Activated T-cell treated with anti-CD3 and anti-CD28 coated beads, Interleukin-2, amount 50 U/mL, for 72 hours (primary cell): ENCODE measurements at places on chromosomes 3 and 15. TPM values are rescaled to one million over a fixed set of nuclear protein-coding genes. Genes with fewer than 3 reads are reported as not detected.

- H3K36me3 ChIP-seq = no peaks in the 10 kb centered on the region
- H3K27ac ChIP-seq = no peak overlapping the region
- H3K27me3 ChIP-seq = peaks cover 7% of the 10 kb centered on the region
- peaks cover 34% of the 10 kb centered on the region for H3K4me1 ChIP-seq
Measured at GRCh38 chr15:75198560-75199356, 2.9 kb upstream of the C15orf39 start.

DNA sequence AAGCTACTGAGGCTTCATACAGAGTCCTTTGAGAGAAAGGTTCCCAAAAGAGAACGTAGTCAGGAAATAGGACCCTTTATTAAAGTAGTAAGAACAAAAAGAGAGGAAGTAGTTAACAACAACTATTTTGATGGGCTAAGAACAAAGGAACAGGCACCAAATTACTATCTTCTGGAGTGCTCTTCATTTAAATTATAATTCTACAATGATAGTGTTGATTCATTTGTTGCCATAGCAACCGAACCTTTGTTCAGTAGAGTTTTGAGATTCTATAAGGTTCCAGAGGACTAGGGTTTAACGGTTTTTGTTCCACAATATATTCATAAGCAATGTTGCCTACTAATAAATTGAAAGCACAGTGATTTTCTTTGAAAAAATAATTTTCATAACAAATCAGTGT, 78.8 kb downstream of the CMSS1 start:
- DNase-seq = no peak
- no peaks in the 10 kb centered on the region for H3K27me3 ChIP-seq

GRCh38 chr3:193389335-193389734, 10.8 kb upstream of the ATP13A5 start:
- no peaks in the 10 kb centered on the region for H3K4me1 ChIP-seq
- no peaks in the 10 kb centered on the region for H3K36me3 ChIP-seq
- no peak overlapping the region for H3K27ac ChIP-seq
- DNase-seq = no peak

- no peaks in the 10 kb centered on the region for H3K27me3 ChIP-seq
- H3K36me3 ChIP-seq = no peaks in the 10 kb centered on the region
- peaks cover 18% of the 10 kb centered on the region for H3K4me1 ChIP-seq
- no peak for DNase-seq
- H3K27ac ChIP-seq = peak overlapping the region; percentile 30
- H3K4me3 ChIP-seq = no peak overlapping the region
Measured at GRCh38 chr3:189172668-189173419, 1.1 kb downstream of the TPRG1 start.

DNA sequence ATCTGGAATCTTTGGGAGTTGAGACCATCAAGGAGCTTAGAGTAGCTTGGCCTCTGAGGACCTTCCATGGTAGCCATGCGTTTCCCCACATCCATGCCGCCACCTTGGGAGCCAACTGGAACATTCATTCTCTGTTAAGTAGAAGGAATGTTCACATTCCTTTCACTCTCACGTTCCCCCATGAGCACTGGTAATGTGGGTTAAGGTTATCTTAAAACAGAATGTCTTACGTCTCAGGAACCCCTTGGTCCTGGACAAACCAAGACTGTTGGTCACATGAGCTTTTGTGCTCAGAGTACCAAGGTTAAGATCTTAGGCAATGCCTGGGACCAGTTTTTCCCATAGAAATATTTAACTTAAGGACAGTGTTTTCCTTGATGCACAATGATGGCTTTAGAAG, 211.7 kb upstream of the UBE2E1 start:
- no peaks in the 10 kb centered on the region for H3K36me3 ChIP-seq
- DNase-seq = no peak

DNA sequence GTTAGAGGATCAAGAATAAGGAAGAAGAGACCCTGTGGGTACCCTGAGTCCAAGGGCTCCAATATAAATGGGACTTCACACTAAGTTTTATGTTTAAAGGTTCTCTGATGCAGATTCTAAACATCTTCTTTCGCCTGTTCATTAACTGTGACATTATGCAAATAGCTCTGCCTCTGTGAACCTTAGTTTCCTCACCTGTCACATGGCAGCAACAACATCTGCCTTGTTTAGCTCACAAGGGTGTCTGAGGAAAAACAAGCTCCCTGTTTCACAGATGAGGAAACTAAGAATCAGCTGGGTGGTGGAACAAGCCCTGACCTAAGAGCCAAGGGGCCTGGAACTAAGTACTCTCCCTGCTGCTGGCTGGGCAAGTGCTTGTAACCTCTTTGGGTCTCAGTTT, 40.8 kb downstream of the GOLGA6L1 start:
- no peak overlapping the region for H3K4me3 ChIP-seq
- H3K27ac ChIP-seq = no peak overlapping the region
- H3K27me3 ChIP-seq = peaks cover 23% of the 10 kb centered on the region
- H3K36me3 ChIP-seq = no peaks in the 10 kb centered on the region

DNA sequence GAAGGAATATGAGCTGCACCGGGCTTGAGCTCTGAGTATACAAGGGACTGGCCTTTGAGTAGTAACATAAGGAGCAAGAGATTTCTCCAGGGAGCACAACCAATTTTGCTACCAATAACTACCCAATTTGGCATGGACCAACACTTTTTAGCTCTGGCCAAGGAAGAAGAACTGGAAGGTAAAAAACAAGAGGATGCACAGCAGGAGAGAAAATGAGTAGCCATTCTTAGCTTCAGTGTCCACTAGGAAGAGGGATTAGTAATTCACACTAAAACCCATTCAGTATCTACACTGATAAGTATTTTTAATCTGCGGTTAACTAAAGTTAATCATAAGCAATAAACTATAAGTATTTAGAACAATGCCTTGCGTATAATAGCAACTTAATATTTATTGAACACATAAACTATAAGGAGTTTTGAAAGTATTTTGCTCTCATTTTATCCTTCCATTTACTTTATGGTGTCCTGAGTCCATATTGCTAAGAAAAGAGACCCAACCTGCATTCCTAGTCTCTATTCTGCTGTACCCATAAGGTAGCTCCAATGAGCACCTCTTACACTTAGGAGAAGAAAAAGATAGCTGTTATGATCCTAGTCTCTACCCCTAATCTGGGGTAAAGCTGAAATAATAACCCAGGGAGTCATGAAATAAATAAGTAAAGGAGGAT, 268.9 kb downstream of the IGSF11 start:
- no peaks in the 10 kb centered on the region for H3K4me1 ChIP-seq
- no peak for DNase-seq
- no peaks in the 10 kb centered on the region for H3K27me3 ChIP-seq

GRCh38 chr3:126984391-126985131, 1.6 kb downstream of the PLXNA1 start:
- H3K27ac ChIP-seq = no peak overlapping the region
- H3K4me3 ChIP-seq = peak overlapping the region; percentile 64
- peaks cover 12% of the 10 kb centered on the region for H3K4me1 ChIP-seq

DNA sequence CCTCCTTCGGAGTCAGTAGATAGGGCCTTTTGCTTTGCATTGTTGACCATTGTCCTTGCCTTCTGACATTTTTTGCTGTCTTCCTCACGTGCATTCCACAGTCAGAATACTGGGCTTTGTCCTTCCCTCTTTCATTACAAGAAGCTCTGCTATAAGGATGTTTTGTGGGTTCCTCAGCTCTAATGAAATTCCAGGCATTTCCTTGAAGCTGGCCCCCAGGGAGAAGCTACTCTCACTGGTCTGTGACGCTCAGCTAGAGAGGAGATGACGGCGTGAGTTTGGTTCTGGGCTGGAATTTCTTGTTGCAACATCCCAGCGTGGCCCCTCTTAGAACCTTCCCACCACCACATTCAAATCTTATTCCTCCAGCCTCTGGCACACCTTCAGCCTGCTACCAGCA, 210.2 kb downstream of the TJP1 start:
- no peak overlapping the region for H3K4me3 ChIP-seq
- no peak for DNase-seq
- H3K36me3 ChIP-seq = no peaks in the 10 kb centered on the region
- no peak overlapping the region for H3K27ac ChIP-seq
- H3K27me3 ChIP-seq = peaks cover 17% of the 10 kb centered on the region

BOC gene
- 0.19 TPM for total RNA-seq

TUSC7 gene
- total RNA-seq = not detected

RHOA gene
- 468 TPM for total RNA-seq

- H3K36me3 ChIP-seq = no peaks in the 10 kb centered on the region
- DNase-seq = no peak
- H3K27ac ChIP-seq = no peak overlapping the region
- peaks cover 10% of the 10 kb centered on the region for H3K27me3 ChIP-seq
Measured at GRCh38 chr3:127542441-127542952, 48.0 kb downstream of the TPRA1 start.

DNA sequence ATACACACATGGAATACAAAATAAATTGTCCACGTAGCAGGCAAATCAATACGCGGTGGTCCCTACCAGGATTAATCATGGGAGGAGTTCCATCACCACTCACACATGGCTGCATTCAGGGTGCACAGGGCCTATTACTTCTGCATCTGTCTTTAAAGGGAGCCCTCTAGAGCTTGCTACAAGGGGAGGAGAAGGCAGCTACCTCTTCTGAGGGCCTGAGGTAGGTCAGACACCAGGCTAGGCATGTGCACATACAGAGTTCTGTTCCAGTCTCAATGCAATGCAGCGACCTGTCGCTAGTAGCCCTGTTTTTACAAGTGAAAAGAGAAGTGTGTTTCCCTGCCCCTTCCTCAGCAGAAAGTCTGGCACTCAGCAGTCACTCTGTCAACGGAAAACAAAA, 102.7 kb downstream of the ROBO2 start:
- H3K4me3 ChIP-seq = no peak overlapping the region
- H3K36me3 ChIP-seq = no peaks in the 10 kb centered on the region
- no peaks in the 10 kb centered on the region for H3K27me3 ChIP-seq
- no peak for DNase-seq
- H3K4me1 ChIP-seq = no peaks in the 10 kb centered on the region
- H3K27ac ChIP-seq = no peak overlapping the region

DNA sequence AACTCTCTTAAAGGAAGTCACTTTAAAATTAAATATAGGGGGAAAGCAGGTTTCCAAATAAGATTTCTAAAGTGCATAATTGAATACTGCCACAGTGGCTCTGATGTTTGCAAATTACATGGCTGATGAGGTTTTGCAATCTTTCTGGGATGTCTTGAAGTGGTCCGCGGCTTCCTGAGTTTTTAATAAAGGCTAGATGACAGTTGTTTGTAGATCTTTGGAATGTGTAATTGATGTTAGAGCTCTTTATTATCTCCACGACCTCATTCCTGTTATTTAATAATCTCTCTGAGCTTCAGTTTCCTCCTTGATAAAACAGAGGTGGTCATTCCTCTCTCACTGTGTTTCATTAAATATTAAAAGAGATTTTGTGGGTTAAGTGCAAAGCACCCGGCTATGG, 27.0 kb upstream of the CEMIP start:
- H3K27me3 ChIP-seq = no peaks in the 10 kb centered on the region
- no peak overlapping the region for H3K4me3 ChIP-seq
- H3K36me3 ChIP-seq = peaks cover 3% of the 10 kb centered on the region
- DNase-seq = no peak
